Kidney capillary endothelial cell (primary cell): ENCODE measurements at places on chromosomes 4 and X.

DNA sequence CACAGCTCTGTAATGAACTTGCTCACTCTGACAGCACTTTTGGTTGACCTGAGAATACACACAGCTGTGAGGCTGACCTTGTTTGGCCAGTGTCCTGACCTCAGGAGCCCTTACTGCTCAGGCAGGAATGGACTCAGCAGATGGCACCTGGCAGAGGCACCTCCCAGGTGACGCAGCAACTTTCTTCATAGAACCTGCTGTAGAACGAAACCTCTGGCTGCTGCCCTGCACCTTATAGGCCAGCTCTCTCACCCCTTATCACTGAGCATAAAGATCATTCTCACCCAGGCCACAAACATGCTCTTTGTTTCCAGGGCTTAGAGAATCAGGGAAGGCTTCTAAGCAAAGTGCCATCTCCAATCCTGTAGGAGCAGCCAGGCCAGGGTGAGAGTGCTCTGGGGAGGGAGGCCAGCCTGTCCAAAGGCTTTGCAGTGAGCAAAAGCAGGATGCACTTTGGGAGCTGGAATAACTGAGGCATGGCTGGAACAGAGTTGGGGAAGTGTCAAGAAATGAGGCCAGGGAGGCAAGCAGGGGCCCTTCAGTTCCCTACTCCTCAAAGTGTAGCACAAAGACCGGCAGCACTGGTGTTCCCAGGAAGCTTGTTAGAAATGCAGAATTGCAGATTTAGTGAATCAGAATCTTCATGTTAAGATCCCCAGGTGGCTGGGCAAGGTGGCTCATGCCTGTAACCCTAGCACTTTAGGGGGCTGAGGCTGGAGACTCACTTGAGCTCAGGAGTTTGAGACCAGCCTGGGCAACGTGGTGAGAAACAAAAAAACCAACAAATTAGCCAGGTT is 13.3 kb upstream of the CENPU start:
- DNase-seq, result no peak

GRCh38 chr4:78480286-78480685 is 71.3 kb upstream of the ANXA3 start:
- DNase-seq, result no peak

DNA sequence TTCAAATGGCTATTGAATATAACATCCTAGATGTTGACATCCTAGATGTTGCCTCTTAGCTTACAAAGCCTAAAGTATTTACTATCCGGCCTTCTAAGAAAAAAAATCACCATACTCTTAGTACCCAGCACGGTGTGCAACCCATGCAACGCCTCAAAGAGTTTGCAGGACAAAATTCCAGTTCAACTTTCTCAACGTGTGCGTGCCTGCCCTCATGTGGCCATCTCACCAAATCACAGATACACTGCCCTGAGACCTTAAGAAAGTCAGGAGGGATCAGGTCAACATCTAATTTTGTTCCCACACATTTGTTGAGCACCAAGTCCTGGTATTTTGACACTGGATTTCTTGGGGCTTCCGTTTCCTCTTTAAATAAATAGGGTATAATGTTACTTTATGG is 68.3 kb downstream of the CRMP1 start:
- DNase-seq, result peak; percentile 63

DNA sequence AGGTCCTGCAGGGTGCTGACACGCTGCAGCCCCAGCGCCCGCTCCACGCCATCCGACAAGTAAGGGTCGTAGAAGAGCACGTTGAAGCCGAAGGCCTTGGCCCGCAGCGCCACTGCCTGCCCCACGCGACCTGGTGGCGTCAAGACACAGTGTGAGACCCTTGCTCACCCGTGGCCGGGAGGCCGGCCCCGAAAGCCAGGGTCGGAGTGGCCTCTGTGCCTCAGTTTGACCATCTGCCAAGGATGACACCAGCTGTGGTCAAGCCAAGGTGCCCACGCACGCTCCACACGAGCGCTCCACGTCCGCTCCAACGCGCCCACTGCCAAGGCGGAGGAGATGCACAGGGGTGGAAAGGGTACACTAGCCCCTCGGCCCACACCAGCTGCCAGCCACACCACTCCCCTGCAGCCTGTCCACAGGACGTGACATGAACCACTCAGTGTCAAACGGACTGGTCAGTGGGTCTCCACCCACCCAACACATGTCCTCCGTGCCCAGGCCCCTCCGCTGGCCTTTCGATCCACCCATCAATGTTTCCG is 32.8 kb downstream of the CTBP1 start:
- no peak for DNase-seq

GRCh38 chrX:40109288-40110008 is 11.7 kb upstream of the BCOR start:
- DNase-seq, result no peak

GRCh38 chrX:74781507-74782034 is 143.7 kb downstream of the NEXMIF start:
- DNase-seq, result no peak

- no peak for DNase-seq
Measured at GRCh38 chr4:126466848-126467247, 1152.1 kb downstream of the FAT4 start.

DNA sequence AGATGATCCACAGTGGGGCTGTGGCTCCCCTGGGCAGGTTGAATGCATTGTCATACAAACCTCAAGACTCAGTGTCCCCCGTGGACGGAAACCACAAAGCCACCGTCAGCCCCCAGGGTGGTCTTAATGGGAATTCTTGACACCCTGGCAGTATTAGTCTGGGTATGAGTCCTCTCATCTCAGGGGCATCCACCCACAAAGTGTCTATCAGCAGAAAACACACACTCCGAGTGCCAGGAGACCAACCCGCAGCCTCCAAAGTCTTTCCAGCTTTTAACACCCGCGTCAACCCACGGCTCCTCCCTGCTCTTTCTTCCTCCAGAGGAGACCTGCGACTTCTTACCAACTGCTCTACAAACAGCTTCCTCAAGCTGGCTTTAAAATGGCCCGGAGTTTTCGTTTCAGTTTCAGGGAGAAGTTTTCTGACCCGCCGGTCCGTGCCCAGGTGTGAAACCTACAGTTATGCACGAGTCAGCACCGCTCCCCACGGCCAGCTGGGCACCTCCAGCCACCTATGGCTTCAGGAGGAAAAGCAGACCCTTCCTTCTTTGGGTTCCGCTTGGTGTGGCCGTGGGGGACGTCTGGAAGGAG is 14.4 kb upstream of the ASMTL start:
- no peak for DNase-seq

GRCh38 chrX:111444881-111445280 is 32.9 kb upstream of the DCX start:
- DNase-seq, result no peak

GRCh38 chr4:30619679-30620078 is 100.5 kb upstream of the PCDH7 start:
- DNase-seq, result no peak

GRCh38 chr4:141565379-141566089 is 70.8 kb upstream of the IL15 start:
- DNase-seq, result no peak

DNA sequence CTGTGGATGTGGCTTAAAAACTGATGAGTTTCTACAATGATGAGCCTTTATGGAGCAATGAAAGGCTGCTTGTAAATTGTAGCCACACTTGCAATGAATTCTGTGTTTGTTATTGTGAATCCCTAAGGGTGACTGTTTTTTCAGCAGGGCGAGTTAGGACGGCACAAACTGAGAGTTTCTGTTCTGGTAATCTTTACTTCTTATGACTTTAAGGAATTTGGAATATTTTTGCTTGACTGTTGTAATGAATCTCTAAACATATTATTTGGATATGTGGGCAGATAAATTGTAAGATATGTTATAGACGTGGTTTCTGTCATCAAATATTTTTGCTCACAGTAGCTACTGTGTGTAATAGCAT is 22.2 kb downstream of the RBPJ start:
- DNase-seq, result no peak

DNA sequence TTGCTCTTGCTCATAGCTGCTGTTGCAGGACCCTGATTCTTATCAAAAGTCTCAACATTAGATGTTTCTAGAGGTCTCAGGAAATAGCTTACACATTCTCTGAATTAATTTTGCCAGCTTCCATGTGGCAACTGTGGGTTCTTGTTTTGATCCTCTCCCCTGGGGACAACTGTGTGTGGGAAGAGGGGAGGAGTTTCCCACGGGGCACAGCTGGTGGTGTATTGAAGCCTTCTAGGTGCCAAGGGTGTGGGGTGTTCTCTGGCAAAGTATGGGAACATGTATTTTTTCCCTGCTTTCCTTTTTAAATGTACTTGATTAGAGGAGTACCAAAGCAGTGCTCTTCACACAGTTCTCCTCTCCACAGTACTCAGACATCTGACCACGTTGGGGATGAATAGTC is 212.7 kb downstream of the RPA4 start:
- no peak for DNase-seq

DNA sequence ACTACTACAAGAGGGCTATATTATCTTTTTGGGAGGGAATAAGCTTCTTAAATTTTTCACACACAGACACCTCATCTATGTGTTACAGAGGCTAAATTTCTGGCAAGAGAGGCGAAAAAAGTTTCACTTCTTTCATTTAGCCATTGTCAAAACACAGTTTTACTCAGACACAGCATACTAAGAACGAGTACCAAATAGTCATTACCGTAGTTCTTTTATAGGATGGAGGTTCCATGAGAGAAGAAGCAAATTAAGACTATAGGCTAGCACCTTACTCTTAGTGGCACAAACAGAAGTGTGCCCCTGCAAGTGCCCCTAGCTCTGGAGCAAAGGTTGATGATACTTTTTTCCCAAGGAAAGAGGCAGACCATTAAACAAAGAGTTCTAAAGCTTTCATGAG is 26.2 kb downstream of the UGT2B7 start:
- DNase-seq, result no peak

GRCh38 chrX:2498781-2499302 is 1.9 kb downstream of the DHRSX start:
- no peak for DNase-seq

DNA sequence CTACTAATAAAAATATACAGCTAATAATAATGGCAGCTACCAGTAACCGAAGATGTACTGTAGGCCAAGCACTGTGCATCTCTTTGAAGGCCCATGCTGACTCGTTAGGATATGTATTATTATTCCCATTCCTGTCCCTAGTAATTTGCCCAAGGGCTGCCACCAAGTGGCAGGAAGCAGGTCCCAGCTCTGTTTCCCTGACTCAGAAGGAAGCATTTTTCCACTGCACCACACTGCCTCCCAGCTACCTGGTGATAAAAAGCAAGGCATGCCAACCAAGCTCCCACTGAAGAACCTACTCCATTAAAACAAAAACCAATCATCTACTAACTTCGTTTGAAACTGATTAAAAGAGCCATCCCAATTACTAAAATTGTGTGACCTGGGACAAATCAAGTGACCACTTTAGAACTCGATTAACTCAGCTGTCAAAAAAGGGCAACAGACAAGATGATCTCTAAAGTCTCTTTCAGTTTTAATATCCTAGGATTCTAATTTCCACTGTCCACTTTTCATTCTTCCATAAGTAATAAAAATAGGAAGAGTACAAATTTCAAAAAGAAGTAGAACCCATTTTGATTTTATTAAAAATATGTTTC is 24.3 kb upstream of the PGM2 start:
- DNase-seq, result peak; percentile 77

DNA sequence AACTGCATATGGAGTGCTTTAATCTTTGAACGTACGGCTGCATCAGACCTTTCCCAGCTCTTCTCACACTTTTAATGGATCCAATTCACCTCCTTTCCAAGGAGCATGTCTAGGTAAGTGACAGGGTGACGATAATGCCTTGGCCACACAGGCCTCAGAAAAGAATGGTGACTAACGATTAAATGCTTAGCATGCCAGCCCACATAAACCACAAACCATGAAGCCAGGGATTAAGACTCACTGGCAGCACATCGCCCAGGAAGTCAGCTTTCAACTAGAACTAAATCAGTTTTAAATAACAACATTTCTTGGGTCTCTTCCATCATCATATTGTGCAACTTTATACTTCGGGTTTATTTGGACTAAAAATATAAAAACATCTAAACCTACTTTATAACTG is 28.7 kb downstream of the INPP4B start:
- DNase-seq, result no peak

- no peak for DNase-seq
Measured at GRCh38 chr4:96874657-96875056, 1034.8 kb downstream of the PDHA2 start.

DNA sequence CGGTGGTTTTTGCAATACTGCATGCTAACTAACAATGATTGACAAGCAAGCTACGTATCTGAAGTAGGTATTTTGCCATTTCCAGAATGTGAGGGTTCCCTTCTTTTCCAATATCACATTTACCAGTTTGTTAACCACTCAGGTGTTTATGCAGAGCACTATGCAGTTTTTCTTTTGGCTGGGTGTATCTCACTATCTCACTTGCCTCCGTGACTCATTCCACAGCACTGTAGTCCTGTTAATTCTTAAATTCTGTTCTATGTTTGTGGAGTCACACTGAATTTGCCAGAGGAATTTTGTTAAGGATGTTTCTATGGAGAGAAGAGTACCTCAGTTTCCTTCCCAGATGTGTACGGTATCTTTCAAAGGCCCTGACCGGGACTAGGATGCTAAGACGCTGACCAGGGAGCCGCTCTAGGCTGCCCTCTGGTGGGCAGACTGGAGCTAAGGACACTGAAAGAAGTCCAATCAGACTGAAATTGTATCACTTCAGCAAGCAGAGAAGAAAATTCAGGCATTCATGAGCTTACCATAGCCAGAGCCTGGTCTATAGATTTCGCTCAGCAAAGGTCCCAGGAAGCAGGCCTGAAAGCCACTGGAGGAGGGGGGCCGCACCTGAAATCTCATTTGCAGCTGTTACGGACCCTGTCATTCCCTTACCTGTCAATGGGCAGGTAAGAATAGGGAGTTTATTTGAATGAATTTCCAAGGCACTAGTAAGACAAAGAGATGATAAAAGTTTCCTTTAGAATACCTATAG is 388.4 kb upstream of the SPOCK3 start:
- peak; percentile 50 for DNase-seq

DNA sequence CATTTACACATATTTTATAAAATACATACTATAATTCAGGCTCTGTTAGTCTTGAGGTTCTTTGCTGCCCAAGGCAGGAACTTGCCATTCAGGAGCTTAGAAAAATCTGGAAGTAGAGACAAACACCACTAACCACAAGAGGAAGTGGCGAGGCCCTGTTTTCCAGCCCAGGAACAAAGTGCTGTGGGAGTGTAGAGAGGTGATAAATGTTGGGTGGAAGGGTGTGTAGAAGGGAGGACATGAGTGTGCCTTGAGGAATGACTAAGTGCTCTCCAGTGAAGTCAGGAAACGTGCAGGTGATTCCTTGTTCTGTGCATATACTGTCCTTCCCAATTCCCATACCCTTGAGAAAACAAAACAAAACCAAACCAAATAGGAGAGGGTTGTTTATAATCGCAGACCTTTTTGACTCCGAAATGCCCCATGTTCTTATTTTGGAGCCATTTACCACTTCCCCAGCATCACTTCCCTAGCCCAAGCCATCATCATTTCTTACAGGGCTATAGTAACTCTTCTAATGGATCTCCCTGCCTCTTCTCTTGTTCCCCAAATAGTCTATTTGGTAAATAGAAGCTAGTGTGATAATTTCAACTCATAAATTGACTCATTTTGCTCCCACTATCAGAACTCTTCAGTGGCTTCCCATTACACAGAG is 83.2 kb downstream of the GPAT3 start:
- DNase-seq, result no peak

DNA sequence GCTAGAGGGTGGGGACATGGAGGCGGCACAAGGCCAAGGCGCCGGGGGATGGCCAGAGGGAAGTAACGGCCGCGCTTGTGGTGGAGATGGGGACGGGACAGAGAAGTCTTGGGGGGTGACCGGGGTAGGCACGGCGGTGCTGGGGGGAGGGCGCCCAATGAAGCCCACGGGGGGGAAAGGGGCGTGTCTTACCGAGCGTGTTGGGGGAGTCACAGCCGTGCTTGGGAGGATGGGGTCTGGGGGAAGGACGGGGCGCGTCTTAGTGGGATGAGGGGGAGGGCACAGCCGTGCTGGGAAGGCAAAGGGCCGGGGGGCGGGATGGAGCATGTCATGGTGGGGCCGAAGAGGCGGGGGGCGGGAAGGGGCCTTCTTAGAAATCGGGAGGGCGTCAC is 952 bp downstream of the ARSD start:
- DNase-seq, result peak; percentile 14
